T-cell (primary cell): ENCODE measurements at places on chromosomes 12 and 14. TPM values are rescaled to one million over a fixed set of nuclear protein-coding genes. Genes with fewer than 3 reads are reported as not detected.

GARIN6 gene
- not detected for total RNA-seq

PTPRQ gene
- not detected for total RNA-seq

TC2N gene
- total RNA-seq: 243 TPM

TAS2R46 gene
- 3.6 TPM for total RNA-seq

FAM216A gene
- 16.5 TPM for total RNA-seq

RD3L gene
- not detected for total RNA-seq

KRT78 gene
- total RNA-seq: not detected

CFAP73 gene
- not detected for total RNA-seq
